ENCODE measurements at places on chromosomes 6 and 20.

DNA sequence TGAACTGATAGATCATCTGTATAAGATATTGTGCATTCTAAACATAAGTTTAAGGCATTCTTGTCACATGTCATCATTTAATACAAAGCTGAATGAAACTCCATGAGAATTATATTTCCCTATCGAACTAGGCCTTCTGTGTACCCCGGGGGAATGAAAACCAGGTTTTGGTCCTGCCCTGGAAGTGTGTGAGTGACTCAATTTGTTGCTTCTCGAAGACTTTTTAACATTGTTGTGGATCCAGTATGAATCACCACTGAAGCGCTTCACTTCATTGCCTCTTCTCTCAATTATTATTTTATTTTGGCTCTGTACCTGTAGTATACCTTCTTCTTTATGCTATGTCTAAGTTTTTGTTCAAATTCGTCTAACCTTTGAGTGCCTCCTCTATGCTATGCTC, 150.8 kb downstream of the GRIK2 start:
- no peak for DNase-seq

GRCh38 chr20:46823271-46823751, 71.3 kb upstream of the EYA2 start:
- no peak for DNase-seq

DNA sequence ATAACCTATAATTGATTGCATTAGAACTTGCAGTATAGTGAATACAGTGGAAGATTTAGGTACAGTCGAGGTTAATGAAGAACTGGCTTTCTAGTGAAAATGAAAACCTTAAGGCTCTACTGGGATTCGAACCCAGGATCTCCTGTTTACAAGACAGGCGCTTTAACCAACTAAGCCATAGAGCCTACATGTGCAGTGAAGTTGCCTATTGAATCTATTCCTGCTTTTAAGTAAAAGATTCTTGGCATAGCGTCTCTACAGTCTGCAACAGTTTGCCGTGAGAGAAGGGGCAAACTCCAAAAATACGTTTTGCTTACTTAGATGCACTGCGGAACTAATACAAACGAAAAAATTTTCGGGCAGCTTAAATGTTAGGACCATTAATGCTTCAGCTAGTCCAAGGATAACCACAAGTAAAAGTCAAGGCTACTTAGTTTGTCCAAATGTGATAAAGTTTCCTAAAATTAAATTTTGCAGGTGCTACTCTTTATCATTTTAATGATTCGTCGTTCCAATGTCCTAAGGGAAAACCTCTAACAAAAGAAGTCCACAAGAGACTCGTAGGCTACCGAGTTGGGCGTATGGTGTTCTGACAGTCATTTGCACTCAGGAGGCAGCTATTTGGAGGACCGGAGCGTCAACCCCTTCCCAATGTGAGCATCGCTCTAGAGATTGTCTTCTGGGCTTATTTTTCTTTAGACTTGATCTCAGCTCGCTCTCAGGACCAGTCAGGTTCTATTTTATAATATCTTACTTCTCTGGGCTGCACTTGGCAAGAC, 31.3 kb upstream of the ZSCAN23 start:
- DNase-seq, result no peak

- no peak for DNase-seq
Measured at GRCh38 chr20:45828589-45828988, 1.5 kb upstream of the TNNC2 start.

GRCh38 chr20:50169329-50169823, 15.9 kb upstream of the PEDS1 start:
- DNase-seq, result no peak

- DNase-seq, result no peak
Measured at GRCh38 chr6:143701349-143702234, 23.8 kb downstream of the PHACTR2 start.

DNA sequence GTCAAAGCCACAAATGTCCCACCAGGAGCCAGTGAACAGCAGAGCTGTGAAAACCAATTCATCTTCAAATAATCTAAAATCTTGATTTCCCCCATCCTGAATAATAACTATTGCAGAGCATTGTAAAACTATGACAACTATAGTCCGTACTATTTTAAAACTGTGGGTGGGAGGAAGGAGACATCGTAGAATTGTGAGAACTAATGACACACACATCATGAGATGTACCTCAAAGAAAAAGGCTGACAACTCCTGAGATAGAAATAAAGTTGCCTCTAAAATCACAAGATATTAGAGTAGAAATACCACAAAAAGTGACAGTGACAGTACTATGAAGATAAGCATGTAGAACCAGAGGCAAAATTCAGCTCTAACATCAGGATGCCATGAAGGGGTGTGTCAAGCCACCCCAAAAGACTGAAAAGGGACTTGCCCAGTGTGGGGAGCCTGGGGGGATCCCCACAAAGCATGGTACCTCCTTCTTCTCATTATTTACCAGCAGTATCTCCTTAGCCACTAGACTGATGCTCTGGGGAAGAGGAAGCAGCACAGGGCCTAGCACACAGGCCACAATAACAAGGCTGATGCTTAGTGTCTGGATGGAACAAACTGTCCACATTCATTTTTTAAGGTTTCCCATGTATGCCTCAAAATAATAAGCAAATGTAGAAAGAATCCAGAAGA, 13.4 kb downstream of the NAPB start:
- DNase-seq, result no peak

- peak; percentile 48 for DNase-seq
Measured at GRCh38 chr20:45400346-45401031, 7.6 kb upstream of the DBNDD2 start.

DNA sequence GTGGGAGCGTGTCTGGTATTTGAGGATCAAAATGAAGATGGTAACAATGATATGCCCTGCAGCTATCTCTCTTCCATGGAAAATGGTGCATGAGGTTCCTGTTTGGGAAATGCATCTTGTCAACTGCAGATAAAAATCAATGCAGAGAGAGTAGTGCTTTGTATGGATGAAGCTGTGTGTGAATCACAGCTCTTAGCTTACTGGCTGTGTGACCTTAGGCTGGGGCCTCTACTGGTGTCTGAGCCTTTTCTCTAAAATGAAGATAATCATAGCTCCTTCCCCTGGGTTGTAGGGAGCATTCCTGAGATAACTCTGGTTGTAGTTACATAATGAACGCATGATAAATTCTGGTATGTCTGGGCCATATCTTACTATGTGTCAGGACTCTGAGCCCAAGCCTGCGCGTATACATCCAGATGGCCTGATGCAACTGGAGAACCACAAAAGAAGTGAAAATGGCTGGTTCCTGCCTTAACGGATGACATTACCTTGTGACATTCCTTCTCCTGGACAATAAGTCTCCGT, 19.6 kb downstream of the ANGPT4 start:
- DNase-seq, result no peak

DNA sequence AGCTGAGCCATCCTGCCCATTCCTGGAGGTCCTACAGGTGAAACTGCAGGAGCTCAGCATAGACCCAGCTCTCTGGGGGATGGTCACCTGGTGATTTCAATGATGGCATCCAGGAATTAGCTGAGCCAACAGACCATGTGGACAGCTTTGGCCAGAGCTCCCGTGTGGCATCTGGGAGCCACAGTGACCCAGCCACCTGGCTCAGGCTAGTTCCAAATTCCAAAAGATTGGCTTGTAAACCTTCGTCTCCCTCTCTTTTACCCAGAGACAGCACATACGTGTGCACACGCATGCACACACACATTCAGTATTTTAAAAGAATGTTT, 44.0 kb downstream of the SIRPA start:
- no peak for DNase-seq

GRCh38 chr6:159252955-159253508, 83.8 kb downstream of the FNDC1 start:
- DNase-seq, result no peak

DNA sequence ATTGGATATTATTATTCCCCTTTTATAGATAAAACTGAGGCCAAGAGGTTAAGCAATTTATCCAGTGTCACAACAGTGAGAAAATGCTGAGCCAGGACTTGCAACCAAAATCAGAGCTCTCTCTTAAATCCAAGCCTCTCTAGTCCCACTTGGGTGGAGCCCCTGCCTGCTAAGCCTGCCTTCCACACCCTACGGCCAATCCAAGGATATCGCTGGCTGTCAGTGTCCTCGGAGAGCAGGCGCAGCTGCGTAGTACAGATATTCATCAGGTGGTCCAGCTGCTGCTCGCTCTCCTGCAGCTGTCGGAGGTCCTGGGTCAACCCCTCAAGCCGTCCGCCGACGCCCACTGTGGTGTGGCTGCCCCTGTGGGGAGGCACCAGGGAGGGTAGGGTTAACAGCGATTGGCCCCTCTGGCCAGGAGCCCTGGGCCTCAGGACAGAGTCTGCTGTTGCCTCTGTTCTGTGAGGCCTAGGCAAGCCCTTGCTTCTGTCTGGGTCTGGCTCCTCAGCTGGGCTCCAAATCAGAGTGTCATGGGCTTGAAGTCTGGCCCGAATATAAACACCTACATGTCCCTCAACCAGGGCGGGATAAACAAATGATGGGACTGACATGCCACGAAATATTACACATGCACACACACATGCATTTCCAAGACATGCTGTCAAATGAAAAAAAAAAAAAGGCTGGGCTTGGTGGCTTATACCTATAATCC, 3.9 kb upstream of the NECAB3 start:
- DNase-seq, result peak; percentile 82

GRCh38 chr20:50577175-50578018, 67.2 kb downstream of the PTPN1 start:
- DNase-seq, result peak; percentile 75

DNA sequence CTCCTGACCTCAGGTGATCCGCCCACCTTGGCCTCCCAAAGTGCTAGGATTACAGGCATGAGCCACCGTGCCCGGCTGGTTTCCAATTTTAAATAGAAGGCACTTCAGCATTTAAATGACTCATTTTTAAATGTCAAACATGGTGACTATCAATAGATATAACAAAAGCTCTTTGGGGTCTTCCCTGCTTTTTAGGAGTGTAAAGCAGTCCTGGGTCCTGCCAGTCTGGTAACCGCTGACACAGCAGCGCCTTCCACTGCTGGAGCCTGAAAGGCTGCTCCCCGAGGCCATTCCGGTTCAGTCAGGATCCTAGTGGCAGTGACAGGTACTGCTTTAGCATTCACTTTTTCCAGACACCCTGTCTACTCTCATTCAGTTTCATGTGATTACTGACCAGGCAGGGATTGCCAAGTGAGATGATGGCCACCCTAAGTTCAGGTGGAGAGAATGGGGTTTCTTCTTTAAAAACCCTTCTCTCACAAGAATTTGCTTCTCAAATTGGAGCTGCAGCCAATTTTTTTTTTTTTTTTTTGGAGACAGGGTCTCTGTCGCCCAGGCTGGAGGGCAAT, 5.1 kb downstream of the DIDO1 start:
- peak; percentile 76 for DNase-seq

- DNase-seq, result no peak
Measured at GRCh38 chr6:120682145-120682544, 652.1 kb downstream of the TBC1D32 start.

- DNase-seq, result peak; percentile 79
Measured at GRCh38 chr20:61482056-61482887, 230.2 kb downstream of the CDH4 start.

- no peak for DNase-seq
Measured at GRCh38 chr20:48060841-48061720, 275.8 kb upstream of the SULF2 start.

GRCh38 chr6:4861564-4861963, 85.4 kb downstream of the CDYL start:
- DNase-seq, result no peak

GRCh38 chr20:60976913-60977312, 275.1 kb upstream of the CDH4 start:
- peak; percentile 54 for DNase-seq

- DNase-seq, result no peak
Measured at GRCh38 chr6:158026054-158026900, 44.6 kb downstream of the SYNJ2 start.

DNA sequence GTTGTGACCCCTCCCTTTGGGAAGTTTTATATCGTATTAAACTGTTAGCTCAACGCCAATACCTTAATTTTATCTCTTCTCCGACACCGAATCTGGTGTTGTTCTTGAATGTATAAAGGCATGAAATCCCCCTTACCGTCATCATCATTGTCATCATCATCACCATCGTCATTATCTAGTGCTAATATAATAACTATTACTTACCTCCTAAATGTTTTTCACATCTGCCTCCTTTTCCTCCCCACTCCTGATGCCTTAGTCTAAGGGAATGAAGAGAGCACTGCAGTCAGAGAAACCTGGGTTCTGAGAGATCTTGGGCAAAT, 677 bp upstream of the ZBTB24 start:
- no peak for DNase-seq

DNA sequence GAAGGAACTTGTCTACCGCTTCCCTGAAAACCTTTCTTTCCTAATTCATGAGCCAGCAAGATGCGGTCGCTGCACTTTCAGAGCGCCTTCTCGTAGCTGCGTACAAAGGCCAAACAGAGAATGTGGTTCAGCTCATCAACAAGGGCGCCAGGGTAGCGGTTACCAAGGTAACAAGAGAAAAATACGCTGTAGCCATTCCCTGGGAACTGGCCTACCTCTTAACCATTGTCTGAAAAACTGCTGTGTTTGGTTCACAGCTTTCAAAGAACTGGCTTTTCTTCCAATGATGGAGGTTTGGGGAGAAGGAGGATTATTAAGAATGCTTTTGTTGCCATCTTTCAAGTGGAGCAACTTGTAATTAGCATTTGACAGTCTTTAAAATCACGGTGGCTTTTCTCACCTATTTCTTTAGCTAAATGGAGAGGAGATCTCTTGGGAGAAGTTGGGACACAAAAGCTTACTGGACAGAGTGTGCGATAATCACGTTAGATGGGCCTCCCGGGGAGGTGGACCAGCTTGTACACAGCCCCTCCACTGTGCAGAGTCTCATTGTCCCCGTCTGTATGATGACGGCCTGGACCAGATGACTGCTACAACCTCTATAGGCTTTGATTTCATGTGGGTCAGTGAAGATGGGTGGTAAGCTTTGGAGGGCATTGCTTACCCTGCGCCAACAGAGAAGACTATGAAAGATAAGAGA, 71.5 kb downstream of the LYRM2 start:
- DNase-seq, result no peak

All from RWPE2 (cell line).